Stimulated activated CD8-positive, alpha-beta memory T cell treated with anti-CD3 and anti-CD28 coated beads, Interleukin-12 subunit alpha, Interleukin-12 subunit beta, amount 100 ng/mL, for 1 hour (primary cell): ENCODE measurements at places on chromosomes 5 and 9.

DNA sequence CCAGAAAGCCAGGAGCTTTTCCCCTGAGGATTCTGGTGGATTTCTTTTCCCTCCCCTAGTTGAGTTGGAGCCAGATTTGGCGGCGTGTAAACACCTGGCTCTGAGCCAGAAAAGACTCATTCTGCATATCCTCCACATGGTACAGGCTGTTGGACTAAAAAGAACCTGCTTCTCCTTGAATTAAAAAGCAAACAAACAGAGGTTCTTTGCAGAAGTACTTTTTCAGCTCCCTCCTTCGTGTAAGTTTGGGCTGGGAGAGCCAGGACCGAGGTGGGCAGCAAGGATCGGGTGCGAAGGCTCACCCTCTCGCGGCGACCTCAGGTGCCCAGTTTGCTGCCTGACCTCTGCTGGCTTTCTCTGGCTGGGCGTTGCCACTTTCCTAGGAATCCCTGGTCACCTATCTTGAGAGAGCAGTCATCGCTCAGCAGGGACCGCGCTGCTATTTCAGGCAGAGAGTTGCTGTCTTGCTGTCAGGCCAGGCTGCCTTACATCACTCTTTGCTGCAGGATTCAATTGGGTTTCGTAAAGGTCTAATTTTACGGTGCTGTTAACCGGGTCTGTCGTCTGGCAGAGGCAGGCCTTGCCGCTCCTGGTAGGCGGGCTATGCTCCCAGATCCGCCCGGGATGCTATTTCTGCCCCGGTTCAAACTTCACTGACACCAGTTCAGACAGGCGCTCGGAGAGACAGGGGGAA, 3.2 kb downstream of the PAPPA start:
- DNase-seq: no peak

DNA sequence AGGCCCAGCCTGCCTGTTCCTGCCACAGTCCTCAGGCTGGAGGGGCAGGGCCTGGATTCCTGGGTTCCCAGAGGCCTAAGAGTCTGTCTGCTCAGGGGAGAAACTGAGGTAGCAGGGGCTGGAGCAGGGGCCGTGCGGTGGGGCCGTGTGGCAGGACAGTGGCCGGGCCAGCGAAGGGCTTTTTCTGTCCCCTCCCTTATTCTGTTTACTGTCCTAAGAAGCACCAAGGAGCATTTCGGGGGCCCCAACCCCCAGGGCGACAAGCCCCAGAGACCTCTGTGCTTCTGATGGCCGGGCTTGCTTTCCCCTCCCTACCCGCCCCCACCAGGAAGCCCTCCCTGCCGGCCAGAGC, 6.8 kb upstream of the ASB6 start:
- DNase-seq: no peak

DNA sequence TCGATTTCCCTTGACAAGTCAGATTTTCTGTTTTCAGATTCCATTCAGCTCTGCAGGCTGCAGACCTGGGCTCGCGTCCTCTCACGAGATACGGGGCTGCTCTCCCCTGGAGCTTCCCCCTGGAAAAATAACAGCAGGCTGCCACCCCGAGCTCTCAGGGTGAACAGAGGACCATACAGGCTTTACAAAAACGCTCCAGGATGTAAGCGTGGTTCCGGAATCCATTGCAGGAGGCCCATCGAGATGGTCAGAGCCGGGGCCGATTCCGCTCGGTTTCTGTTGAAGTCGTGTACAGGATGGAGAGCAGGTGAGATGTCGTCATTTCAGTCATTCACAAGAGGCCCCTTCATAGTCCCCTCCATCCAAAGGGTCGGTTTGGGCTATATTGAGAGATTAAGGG, 297.7 kb upstream of the IRX4 start:
- DNase-seq: no peak

- no peak for DNase-seq
Observed at GRCh38 chr5:10734037-10734709, 26.9 kb downstream of the DAP start.

DNA sequence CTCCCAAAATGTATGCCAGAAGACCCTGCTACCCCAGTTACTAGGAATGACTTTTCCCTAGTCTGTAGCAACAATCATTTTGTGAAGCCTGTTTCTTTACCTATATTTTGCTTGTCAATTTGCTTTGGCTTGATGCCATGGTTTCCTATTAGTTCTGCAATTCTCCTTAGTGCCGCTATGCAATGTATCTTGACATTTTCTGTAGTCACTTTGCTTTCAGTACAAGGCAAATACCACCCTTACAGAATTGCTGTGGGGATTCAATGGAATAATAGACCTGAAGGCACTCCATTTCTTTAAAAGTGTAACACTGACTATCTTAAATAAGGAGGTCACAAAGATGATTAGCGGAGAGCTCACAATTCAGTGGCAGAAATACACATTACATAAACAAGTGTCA, 291.1 kb downstream of the NR2F1-AS1 start:
- no peak for DNase-seq

DNA sequence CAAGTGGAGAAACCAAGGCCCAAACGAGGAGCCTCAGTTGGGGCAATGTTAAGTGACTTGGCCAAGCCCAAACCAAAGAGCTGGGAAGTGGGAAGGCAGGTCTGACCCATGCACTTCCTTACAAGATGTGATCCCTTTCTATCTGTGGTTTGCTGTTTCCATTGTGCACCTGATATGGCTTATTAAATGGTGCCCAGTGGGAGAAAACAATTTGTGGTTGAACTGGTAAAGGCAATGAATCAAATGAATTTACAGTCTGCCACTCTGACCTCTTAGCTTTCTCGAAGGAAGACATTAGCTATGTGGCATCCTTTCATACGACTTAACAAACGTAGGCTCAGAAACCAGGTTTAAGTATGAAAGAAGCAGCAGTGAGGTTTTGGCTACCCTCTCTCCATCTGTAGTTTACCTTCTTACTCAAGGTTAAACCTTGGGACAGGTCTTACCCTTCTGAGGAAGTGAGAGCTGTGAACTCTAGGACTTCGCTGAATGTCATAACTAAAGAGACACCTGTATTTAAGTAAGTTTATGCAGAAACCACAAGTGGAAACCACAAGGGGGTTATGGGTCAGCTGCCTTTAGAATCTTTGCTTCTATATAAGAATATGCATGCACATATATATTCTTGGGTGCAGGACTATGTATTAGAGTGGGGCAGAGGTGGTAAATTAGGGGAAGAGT, 100.5 kb upstream of the SPATA31D4 start:
- DNase-seq: no peak

- no peak for DNase-seq
Observed at GRCh38 chr5:15887093-15887492, 292.5 kb downstream of the MARCHF11 start.

- DNase-seq: no peak
Observed at GRCh38 chr5:149938791-149939358, 5.7 kb downstream of the PDE6A start.

GRCh38 chr9:72271613-72272478, 93.2 kb downstream of the ZFAND5 start:
- DNase-seq: peak; percentile 41

- DNase-seq: peak; percentile 4
Observed at GRCh38 chr5:135462304-135462703, 10.2 kb upstream of the TIFAB start.

- no peak for DNase-seq
Observed at GRCh38 chr9:121271368-121272341, 3.7 kb downstream of the GSN start.

- DNase-seq: no peak
Observed at GRCh38 chr5:53642061-53642460, 81.6 kb downstream of the NDUFS4 start.

DNA sequence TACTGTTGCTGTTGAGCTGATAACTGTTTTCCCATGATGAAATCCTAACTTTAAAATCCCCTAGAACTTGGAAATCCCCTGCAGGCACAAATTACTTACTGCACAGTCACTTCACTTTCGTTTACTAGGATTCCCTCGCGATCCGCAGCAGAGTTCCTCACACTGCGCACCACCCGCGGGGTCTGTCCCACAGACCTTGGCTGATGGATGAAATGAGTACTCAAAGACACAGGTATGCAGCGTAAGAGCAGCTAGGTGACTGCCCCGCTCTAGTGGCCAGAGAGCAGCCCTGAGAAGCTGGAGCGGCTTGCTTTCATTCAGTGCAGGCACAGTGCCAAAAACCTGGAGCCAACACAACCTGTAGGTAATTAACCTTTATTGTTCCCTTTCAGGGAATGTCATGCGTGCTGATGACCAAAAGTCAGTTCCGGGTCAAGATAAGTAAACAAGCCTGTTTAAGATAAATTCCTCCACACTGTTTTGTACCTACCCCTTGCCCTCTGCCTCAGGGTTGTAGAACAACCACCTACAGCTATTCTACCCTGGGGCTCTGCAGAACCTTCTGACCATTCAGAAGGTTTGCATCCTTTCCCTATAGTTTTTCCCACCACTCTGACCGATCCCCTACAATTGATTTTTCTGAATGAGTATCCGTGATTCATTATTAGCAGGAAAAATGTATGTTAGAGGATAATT, 191.2 kb downstream of the CDH9 start:
- no peak for DNase-seq

- no peak for DNase-seq
Observed at GRCh38 chr9:75754080-75754479, 136.4 kb upstream of the PCSK5 start.

GRCh38 chr5:58259685-58260152, 200.2 kb downstream of the PLK2 start:
- no peak for DNase-seq

GRCh38 chr5:157581901-157582300, 6.3 kb upstream of the ADAM19 start:
- DNase-seq: no peak

GRCh38 chr9:127917603-127918002, 762 bp upstream of the ST6GALNAC4 start:
- no peak for DNase-seq

- DNase-seq: no peak
Observed at GRCh38 chr5:173909199-173909598, 21.1 kb downstream of the CPEB4 start.

DNA sequence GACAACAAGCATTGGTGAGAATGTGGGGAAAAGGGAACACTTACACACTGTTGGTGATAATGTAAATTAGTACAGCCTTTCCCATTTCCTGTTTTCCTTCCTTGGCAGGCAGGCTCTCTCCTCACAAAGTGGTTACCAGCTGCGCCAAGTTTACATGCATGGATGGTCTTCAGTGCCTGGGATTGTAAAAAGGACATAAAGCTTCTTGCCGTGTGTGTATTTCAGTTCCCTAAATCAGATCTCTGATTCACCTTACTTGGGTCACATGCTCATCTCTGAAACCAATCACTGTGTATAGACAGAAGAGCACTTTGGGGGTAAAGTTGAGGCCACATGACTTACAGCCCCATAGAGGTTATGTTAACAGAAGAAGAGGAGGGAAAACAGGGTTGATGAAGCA, 92.8 kb downstream of the CAVIN4 start:
- DNase-seq: no peak

DNA sequence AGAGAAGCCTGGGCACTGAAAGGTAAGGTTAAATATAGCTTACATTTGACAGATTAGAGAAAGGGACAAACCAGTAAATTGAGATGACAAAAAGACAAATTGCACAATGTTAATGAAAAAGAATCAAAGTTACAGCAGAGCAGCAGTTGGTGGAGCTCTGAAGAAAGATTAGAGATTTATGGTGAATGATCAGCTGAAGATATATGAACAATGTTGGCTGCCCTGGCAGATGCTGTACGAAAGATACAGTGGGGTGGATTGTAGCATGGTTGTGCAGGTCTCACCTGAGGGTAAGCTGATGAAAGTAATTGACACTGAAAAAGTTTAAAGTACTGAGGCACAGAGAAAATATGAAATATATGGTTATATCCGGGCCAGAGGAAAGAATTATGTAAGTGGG, 492.1 kb downstream of the ARHGEF28 start:
- DNase-seq: no peak

DNA sequence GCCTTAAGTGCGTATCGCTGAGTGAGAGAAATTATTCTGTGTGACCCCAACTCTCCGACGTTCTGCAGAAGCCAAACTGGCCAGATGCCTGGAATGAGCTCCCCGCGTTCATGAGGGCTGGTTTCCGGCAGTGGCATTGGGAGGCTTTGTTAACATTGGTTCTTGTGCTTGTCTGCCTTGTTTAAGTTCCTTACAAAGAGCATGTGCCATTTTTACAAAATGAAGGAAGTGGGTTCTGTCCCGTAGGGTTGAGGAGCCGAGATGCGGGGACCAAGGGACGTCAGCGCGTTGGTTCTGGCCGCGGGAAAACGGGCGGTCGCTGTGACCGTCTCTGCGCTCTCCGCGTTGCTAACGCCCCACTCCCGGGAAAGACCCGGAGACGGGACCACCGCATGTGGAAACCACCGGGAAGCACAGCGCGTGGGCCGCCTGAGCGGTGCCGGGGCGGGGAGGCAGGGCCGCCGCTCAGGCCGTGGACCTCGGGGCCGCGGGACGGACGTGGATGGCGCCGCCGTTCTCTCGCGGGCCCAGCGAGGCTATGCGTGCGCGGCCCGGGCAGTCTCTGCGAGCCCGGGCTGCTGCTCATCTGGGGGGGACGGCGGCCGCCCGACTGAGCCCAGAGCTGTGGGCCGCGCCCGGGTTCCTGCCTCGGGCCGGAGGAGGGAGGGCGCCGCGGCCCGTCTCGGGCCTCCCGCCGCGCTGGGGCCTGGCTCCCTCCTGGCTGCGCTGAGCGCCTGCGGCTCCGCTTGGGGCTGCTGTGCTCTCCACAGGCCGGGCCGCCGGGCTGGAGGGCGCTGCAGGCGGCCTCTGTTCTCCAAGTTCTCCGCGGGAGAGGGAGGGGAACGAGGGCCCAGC, 13.4 kb downstream of the RABL6 start:
- DNase-seq: no peak

- no peak for DNase-seq
Observed at GRCh38 chr5:131965826-131966415, 20.5 kb upstream of the MEIKIN start.

- no peak for DNase-seq
Observed at GRCh38 chr5:26239588-26239987, 798.8 kb downstream of the CDH9 start.

DNA sequence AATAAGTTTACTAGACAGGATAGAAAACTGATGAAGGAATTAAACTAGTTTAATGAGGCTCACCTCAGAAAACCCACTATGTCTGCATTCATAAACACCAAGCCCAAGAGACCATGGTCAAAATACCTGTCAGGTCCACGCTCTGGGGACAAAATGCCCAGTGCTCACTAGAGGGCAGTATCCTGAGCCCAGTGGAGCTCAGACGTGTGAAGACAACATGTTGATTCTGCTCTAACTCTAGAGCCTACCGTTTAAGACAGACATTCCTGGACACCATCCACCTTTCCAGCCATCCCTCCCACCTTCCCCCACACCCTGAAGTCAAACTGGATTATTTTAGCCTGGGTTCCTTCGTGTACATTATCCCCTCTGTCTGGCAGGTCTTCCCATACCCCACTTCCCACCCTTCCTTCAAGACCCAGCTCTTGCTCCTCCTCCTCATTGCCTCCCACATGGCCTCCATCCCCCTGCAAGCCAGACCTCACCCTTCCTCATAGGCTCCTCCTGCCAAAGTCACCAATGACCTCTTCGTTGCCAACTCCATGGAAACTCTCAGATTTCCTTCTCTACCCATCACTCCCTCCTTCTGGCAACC, 142.3 kb upstream of the FSTL4 start:
- no peak for DNase-seq

DNA sequence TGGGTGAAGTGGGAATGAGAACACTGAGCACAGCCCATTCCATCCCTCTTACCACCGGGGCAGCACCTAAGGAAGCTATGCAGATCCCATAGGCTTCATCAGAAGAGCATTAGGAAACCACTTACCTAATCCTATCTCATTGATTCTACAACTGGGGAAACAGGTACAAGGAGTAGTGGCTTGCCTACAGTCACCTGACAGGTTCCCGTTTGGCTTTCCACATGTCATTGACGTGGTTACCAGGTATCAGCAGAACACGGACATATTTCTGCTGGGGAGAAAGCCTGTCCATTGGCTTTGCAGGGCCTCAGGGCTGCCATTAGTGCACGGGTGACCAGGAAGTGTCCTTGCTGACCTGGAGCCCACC, 11.3 kb downstream of the AFAP1L1 start:
- no peak for DNase-seq
